ENCODE measurements at places on chromosomes 13 and 19. TPM values are rescaled to one million over a fixed set of nuclear protein-coding genes. Genes with fewer than 3 reads are reported as not detected.

DNA sequence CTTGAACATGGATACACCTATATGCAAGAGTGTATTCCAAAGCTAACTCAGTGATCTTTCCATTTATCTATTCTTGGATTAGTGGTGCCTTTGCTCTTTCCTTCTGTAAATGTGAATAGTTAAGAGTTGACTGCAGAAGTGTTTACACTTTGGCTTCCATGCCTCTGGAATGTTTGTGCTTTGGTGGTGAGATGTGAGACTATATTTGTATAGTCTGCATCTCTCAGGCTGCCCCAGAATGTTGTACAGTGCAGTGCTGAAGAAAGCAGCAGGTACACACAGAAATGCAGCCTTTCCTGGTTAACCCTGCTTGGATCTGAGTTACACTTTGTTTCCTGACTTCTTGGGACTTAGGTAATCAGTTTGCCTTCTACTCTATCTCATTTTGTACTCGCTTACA, 90.2 kb downstream of the DNAJC15 start:
- H3K27me3 ChIP-seq, result no peaks in the 10 kb centered on the region
- no peak for DNase-seq
- no peak overlapping the region for H3K27ac ChIP-seq

DLL3 gene
- 17.9 TPM for total RNA-seq

GRCh38 chr19:41324921-41325639, 15.1 kb downstream of the CCDC97 start:
- H3K4me3 ChIP-seq, result peak overlapping the region; percentile 81
- H3K4me1 ChIP-seq, result peaks cover 54% of the 10 kb centered on the region
- DNase-seq, result no peak
- H3K36me3 ChIP-seq, result no peaks in the 10 kb centered on the region
- peaks cover 39% of the 10 kb centered on the region for H3K27me3 ChIP-seq

- no peaks in the 10 kb centered on the region for H3K27me3 ChIP-seq
- peaks cover 4% of the 10 kb centered on the region for H3K4me1 ChIP-seq
- H3K4me3 ChIP-seq, result no peak overlapping the region
- H3K36me3 ChIP-seq, result peaks cover 5% of the 10 kb centered on the region
- peak overlapping the region; percentile 64 for H3K27ac ChIP-seq
These were observed 106.6 kb downstream of the COL4A1 start for GRCh38 chr13:110200276-110200870.

DNA sequence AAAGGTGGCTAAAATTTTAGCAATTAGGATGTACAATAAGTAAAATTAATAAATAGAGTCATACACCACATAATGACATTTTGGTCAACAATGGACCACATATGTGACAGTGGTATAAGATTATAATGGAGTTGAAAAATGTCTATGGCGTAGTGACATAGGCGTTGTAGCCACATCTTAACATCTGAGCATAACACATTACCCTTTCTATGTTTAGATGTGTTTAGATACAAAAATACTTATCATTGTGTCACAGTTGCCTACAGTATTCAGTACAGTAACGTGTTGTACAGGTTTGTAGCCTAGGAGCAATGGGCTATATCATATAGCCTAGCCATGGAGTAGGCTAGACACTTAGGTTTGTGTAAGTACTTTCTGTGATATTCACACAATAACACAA, 111.2 kb downstream of the LRCH1 start:
- no peak overlapping the region for H3K4me3 ChIP-seq
- no peaks in the 10 kb centered on the region for H3K27me3 ChIP-seq
- DNase-seq, result no peak
- peaks cover 35% of the 10 kb centered on the region for H3K4me1 ChIP-seq

GRCh38 chr19:343941-344624, 513 bp downstream of the MIER2 start:
- peaks cover 13% of the 10 kb centered on the region for H3K27me3 ChIP-seq
- H3K4me3 ChIP-seq, result peak overlapping the region; percentile 84
- no peak overlapping the region for H3K27ac ChIP-seq

DNA sequence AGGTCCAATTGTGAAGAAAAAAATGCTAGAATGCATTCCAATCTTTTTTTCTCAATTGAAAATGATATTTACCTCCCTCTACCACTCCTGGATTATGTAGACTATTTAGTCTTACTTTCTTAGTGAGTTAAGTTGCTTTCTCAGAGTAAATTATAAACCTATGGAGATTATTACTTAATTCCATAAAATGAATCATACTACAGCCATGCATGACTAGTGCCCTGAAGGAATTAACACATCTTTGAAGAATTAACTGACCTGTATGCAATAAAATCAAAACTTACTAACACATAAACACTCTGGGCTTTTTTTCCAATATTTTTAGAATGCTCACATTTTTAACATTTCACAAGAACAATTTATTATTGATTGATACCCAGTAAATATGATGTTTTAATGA, 379.4 kb upstream of the DACH1 start:
- no peak overlapping the region for H3K4me3 ChIP-seq
- no peak for DNase-seq
- no peaks in the 10 kb centered on the region for H3K27me3 ChIP-seq
- no peak overlapping the region for H3K27ac ChIP-seq

GRCh38 chr13:112893570-112894422, 75.2 kb upstream of the MCF2L start:
- H3K4me3 ChIP-seq, result peak overlapping the region; percentile 83
- H3K4me1 ChIP-seq, result peaks cover 27% of the 10 kb centered on the region
- H3K27me3 ChIP-seq, result peaks cover 27% of the 10 kb centered on the region
- DNase-seq, result peak; percentile 34
- H3K27ac ChIP-seq, result no peak overlapping the region

GPC5 gene
- total RNA-seq, result 0.84 TPM

DNA sequence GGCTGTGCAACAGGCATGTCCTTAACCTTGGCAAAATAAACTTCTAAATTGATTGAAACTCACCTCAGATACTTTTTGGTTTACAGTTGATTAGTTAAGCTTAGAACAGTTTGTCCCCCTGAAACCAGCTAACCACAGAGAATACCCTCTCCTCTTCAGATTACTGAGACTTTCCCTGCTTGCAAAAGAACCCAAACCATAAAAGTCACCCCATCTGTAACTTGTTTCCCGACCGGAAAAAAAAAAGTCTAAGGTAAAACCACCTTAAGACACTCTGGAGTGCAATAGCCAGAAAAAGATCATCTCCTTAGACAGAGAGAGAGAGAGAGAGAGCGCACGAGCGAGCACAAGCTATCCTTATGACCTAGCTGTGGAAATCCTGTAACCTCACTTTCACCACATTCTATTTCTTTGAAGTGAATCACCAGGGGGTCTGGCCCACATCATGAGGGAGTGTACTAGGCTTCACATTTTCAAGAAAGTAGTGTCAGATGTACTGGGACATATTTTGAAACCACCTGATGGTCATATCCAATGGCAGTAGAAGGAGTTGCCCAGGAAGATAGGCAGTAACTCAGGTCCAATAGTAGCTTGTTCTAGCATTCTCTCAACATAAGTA, 11.1 kb upstream of the GTF2F2 start:
- H3K4me1 ChIP-seq, result peaks cover 11% of the 10 kb centered on the region
- no peaks in the 10 kb centered on the region for H3K36me3 ChIP-seq
- no peak overlapping the region for H3K27ac ChIP-seq
- no peaks in the 10 kb centered on the region for H3K27me3 ChIP-seq
- no peak overlapping the region for H3K4me3 ChIP-seq
- DNase-seq, result no peak
